ENCODE measurements at places on chromosomes 11 and 22. TPM values are rescaled to one million over a fixed set of nuclear protein-coding genes. Genes with fewer than 3 reads are reported as not detected.
A peak's percentile ranks its signal among the peaks of the same experiment; 100 is the strongest.

Gene TRABD
- 66.5 TPM for total RNA-seq

- DNase-seq, result no peak
Observed at GRCh38 chr22:39508393-39508792, 6.3 kb downstream of the MIEF1 start.

DNA sequence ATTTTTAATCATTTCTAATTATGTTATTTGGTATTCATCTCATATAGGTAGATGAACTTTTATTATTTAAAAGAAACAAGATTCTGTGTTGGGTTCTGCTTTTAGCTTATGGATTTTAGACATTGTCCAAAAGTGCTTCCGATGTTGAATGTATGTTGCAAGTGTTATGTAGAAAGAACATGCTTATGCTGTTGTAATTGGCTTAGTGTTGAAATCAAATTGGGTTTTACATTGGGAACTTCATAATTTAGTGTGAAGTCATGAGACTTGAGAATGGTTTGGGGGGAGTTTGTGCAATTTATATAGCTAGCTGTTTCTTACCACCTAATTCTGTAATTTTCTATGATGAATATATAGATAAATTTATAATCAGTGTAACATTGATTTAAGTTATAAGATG, 3.6 kb downstream of the MTMR3 start:
- DNase-seq, result no peak

GRCh38 chr11:73536961-73537360, 61.0 kb downstream of the FAM168A start:
- no peak for DNase-seq

- no peak for DNase-seq
Observed at GRCh38 chr11:32888805-32889204, 3.8 kb upstream of the QSER1 start.

Gene TSPAN32
- total RNA-seq, result 17.3 TPM

DNA sequence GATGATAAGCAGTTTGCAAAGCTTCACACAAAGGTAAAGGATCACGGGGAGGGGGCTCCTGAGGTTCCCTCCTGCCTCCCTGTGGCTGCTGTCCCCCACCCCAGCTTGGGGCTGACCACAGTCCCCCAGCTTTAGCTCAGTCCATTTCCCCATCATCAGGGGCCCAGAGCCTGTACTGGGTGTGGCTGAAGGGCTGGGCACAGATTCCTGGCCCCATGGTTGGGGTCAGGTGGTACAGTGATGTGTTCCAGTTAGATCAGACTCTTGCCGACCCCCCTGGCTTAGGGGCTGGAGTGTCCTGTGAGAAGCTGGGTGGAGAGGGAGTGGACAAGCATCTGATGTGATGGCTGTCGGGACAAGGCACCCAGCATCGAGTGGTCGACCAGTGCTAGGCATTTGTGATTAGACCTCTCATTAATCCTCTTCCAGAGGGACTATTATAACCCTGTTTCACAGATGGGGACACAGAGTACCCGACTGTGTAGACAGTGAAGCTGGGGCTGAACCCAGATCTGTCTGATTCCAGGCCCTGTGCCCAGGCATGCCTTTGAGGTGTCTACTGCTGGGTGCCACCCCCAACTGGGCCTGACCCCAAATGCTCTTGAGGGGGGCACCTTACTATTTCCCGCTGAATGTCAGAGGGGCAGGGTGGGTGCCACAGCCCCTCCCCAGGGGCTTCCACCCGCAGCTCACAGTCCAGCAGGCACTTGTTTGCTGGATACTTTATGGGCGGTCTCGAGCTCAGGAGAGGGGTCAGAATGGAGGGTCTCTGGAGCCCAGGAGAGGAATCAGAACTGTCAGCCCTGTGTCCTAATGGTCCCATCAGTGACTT, 4.3 kb downstream of the SHANK3 start:
- peak; percentile 51 for DNase-seq

Gene ASPHD2
- total RNA-seq, result 4.5 TPM

DNA sequence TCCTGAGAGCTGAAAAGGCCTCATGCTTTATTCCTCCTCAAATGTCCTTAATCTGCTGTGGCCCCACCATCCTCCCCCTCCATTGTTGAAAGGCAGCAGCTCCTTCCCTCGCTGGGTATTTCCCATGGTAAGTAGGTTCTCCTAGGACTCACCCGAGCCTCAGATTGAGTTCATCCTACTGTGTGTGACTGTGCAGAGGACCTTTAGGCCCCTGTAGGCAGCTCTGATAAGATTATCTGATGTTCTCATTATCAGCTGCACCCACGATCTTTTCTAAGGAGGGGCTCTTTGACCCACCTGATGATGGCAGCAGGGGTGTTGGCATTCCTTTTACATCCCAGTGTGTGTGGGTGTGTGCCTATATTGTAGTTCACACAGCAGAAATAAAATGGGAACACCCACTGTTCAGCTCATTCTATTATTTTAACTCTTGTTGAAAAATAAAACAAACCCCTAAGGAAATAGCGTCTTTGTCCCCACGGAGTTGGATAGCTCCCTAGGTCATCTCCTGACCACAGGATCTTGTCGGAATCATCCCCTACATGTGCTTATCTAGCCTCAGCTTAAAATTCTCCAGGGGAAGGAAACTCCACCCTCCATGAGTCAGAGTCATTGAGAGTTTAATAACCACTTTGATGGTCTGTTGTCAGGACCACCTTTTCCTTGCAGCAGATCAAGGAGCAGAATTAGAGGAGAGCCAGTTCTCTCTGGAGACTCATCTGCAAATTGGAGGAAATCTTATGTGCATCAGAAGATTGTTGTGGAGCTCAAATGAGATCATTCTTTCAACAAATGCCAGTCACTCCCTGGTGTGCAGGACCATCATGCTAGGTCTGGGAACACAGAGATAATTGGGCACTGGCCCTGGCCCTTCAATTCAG, 19.3 kb downstream of the ENDOD1 start:
- no peak for DNase-seq

DNA sequence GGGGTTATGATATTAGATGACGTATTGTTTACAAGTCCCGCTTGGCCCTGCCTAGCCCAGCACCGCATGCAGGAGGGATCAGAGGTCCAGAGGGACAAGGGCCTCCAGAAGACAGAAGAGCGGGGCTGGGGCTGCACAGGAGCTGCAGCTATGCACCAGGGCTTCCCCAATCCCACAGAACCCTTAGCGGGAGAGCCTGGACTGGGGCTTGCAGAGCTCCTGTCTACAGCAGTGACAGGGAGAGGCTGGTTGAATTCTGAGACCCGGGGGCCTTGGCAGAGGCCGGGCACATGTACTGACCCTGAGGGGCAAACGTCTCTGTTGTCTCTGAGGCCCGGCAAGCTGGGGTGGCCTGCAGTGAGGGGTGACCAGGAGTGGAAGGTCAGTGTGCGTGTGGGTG, 6.9 kb downstream of the KIAA0930 start:
- peak; percentile 73 for DNase-seq

DNA sequence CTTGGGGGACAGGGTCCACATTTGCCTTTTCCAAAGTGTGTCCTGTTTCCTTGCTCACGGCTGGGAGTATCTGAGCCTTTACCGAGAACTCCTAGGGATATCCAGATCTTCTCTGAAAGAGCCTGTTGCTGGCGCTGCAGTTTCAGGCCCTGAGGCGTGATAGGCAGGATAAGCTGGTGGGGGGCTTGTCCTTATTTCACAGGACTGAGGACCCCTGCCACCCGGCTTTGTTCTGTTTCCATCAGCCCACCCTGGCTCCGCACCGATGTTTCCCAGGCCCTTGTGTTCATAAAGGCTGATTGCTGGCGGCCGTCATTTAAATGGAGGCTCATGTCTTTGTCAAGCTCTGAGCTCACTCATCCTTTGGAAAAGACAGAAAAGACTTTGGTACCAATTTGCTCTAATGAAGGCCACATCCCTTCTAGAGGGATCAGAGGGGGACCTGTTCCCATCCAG, 9.4 kb upstream of the NPTXR start:
- no peak for DNase-seq

GRCh38 chr11:75737314-75737713, 19.7 kb downstream of the MOGAT2 start:
- no peak for DNase-seq

GRCh38 chr11:18379201-18379600, 15.2 kb upstream of the LDHA start:
- DNase-seq, result no peak

DNA sequence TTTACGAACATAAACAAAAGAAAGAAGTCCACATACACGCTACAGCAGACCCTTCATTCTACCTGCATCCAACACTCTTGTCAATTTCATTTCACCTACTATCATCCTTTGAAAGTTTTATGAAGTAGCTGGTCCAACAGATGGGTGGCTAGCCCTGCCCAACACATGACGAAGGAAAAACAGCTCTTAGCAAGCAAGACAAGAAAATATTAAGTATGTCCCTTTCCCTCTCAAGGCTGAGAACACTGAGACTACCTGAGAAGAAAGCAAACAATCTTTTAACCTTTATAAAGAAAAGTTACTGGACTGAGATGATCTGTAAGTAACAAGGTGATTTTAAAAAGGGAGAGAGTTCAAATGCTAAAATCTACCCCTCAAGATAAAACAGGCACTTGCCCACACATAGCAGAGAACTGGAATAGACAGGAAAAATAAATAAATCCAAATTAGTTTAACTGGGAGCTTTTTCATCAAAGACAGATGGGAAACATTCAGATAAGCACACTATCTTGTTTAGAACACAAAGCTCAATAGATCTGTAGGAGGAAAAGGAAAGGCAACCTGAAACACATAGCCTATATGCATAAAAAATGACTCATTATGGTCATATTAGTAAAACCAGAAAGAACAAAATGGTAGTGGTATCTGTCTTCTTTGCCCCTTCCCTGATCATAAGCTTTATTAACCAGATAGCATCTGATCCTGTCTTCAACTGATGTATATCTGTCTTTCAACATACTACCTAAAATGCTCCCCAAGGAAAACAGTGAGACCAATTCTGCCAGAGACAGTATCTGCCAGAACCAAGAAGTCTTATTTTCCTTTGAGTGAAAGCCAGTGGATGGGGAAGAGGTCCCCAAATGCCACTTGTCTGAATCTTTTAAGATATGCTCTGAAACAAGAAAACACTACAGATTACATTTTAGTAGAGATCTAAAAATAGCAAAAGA, 104.3 kb downstream of the MRTFA start:
- DNase-seq, result no peak

- peak; percentile 55 for DNase-seq
Observed at GRCh38 chr22:19138217-19139000, 6.0 kb downstream of the ESS2 start.

DNA sequence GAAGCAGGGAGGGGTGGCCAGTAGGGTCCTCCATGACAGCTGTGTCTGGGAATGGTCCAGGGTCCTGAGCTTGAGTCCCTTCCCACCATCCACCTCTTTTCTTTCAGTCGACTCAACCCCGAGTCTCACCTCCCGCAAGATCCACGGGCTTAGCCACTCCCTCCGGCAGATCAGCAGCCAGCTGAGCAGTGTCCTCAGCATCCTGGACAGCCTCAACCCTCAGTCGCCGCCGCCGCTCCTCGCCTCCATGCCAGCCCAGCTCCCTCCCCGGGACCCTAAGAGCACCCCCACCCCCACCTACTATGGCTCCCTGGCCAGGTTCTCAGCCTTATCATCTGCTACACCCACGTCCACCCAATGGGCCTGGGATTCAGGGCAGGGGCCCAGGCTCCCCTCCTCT, 81.9 kb downstream of the CEP164 start:
- DNase-seq, result no peak

- DNase-seq, result peak; percentile 52
Observed at GRCh38 chr22:37279331-37280181, 2.8 kb upstream of the CYTH4 start.

- peak; percentile 72 for DNase-seq
Observed at GRCh38 chr11:1831338-1832210, 3.2 kb upstream of the SYT8 start.

GRCh38 chr11:36431429-36432092, 78.5 kb downstream of the TRAF6 start:
- no peak for DNase-seq

Gene OR51B5
- 1.4 TPM for total RNA-seq

DNA sequence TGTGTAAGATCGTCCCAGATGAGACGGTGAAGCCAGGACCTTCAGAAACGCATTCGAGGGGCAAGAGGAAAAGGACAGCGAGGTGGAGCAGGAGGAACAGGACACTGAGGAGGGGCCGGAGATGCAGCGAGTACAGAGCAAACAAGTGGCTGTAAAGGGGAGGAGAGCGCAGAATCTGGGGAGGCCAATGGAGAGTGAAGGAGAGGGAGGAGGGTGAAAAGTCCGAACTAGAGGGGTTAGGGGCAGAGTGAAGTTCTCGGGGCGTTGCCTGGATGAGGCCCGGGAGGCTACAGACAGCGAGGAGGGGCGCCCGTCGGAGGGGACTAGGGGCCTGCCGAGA, 8.8 kb upstream of the PPIL2 start:
- no peak for DNase-seq

Gene GLYATL1
- not detected for total RNA-seq

Data from spleen (tissue), 13 donors.